ENCODE measurements at places on chromosomes 3 and 15.
A peak's percentile ranks its signal among the peaks of the same experiment; 100 is the strongest.

- no peak for DNase-seq
Observed at GRCh38 chr3:120348991-120349854, at the start of gene LRRC58. LRRC58 (minus strand) TSS chr3:120349354; CDS start chr3:120349243, 111 bp downstream.

GRCh38 chr3:21919383-21919782 is 168.4 kb upstream of the ZNF385D start:
- no peak for DNase-seq

DNA sequence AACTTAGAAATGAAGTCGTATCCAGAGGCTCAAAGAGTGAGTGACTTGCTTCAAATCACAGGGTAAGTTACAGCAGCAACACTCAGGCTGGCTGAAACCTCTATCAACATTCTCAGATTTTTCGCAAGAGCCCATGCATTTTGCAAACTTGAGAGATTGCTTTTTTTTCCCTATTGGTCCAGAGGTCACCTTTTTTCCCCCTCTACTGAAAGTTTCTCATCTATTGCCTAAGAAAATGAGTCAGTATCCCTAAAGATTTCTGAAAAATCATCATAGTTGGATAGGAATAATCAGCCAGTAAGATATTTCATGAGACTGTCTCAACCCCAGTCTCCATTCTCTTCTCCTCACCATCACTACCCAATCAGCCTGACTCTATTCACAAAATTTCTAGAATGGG is 410.6 kb downstream of the FOXP1 start:
- no peak for DNase-seq

- DNase-seq: no peak
Observed at GRCh38 chr3:78086150-78086549, 1046.3 kb downstream of the ROBO2 start.

DNA sequence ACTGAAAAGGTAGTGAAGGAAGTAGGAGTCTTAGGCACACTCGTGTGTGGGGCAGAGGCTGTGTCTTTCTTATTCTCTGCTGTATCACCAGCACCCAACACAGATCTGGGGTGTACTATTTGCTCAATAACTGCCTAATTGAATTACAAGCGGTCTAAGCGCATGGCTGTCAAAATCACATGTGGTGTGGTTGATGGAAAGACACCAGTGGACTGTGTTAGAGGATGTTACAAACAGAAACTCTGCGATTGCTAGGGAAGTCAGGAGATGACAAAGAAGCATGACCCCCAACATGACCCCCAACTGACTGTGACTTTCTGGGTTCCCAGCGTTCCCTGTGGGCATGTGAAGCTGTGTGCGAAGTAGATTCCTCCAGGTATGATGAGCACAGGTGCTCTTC is 32.0 kb downstream of the ATG7 start:
- DNase-seq: no peak

GRCh38 chr15:41105348-41106334 is 10.4 kb downstream of the INO80 start:
- DNase-seq: no peak

- no peak for DNase-seq
Observed at GRCh38 chr3:129404610-129405009, 23.8 kb downstream of the EFCAB12 start.

DNA sequence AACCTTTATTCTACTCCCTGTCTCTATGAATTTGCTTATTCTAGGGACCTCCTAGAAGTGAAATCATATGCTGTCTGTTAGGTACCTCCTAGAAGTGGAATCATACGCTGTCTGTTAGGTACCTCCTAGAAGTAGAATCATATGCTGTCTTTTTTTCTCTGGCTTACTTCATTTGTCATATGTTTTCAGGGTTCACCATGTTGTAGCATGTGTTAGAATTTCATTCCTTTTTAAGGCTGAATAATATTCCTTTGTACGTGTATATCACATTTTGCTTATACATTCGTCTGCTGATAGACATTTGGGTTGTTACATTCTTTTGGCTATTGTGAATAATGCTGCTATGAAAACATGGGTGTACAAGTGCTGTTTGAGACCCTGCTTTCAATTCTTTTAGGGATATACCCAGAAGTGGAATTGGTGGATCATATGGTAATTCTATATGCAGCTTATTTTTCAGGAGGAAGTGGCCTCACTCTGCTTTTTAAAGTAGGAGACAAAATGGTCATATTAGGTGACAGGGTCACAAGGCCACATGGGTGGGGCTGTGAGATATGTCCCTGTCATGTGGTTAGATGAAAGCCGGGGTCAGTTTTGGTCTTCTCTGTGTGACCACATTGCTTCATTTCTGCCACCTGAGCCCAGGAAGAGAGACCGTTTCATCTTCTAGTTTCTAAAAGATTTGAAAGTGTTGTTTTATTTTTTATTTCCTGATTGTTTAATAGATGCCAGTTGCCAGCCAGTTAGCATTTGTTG is 76.7 kb downstream of the FLNB start:
- DNase-seq: no peak

- DNase-seq: no peak
Observed at GRCh38 chr3:39443530-39443929, 23.9 kb upstream of the MOBP start.

DNA sequence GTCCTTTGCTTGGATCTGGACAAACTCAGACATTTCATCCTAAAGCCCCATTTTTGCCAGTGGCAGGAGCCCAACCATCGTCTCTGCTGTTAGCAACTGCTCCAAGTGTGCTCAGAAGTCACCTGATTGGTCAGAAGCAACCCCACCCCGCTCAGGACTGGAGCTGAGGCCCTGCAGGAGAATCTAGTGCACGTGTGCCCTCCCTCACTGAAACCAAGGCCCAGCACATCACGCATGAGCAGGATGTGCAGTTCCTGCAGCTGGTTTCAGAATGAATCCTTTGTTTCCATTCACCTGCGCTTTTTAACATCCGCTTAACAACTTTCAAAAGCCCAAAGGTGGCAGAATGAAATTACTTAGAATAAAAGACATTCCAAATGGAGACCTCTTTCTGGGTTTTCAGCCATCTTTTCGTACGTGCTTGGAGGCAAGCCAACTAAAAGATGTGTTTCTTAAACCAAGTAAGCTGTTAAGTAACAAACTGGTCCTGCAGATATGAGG is 81.2 kb downstream of the SRGAP3 start:
- DNase-seq: no peak

- no peak for DNase-seq
Observed at GRCh38 chr3:169552533-169552932, 111.0 kb downstream of the MECOM start.

DNA sequence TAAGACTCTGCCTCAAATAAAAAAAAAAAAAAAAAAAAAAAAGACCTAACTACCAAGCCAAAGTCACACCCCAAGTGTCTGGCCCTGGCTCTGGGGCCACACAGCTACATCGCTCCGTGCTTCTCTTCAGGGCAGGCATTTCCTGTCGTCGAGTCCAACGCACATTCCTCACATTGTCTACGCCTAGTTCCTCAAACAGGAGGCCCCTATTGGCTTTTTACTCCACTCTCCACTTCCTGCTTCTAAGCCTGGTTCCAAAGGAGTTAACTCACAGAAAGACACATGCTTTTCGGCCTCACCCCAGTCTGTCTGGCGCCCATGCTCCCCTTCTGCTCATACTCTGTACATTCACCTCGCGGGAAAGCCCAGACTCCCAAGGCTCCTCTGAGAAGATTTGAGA is 28.8 kb downstream of the KNG1 start:
- no peak for DNase-seq

- DNase-seq: no peak
Observed at GRCh38 chr3:127254033-127254644, 33.7 kb downstream of the PRR20G start.

DNA sequence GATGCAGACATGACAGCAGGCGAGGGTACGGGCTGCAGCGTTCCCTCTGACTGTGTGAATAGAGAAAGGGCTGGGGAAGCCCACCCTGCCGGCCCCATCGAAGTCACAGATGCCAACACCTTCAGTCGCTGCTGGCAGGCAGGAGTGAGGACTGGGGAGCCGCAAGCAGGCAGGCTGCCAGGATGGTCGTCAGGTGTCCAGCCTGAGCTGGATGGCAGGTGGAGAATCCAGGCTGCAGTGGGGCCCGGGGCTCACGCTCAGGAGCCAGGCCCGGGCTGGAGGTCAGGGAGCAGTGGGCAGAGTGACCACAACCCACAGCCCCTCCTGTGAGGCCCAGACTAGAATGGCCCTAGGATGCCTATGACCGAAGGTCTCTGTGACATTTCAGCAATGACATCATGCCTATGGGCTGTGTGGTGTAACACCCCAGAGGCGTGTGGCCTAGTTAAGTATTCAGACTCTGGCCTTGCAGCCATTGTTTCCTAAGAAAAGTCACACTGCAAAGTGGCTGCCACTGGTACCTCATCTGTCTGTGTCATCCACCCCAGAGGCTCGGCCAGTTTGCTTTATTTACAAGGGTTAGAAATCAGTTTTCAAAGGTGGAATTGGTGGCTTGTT is 15.7 kb downstream of the PRR23E start:
- DNase-seq: no peak

DNA sequence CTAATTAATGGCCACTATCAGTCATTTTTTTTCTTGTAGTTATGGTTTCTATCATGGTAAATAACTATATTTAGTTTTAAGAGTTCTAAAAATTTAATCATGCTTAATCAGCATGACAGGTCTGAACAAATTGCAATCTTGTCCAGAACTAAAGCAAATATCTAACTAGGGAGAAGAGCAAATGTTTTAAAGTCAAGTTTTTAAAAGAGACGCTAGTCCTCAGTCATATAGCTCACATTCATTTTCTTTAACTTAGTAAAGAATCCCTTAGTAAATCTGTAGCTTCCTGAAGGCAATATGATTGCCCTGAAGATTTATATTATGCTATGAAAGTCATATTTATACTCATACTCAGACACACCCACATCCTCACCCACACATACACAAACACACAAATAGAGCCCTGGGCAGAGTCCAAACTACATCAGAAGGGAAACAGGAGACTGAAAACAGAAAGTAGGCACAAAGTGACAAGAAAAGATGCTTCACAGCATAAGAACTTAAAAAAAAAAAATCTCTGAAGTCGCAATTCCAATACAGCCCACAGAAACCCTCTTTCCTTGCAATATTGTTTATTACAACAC is 1149.1 kb downstream of the SI start:
- no peak for DNase-seq

- peak; percentile 76 for DNase-seq
Observed at GRCh38 chr15:37100109-37100965, at the start of gene MEIS2. MEIS2 (minus strand) TSS chr15:37100549; CDS start chr15:37099466, 1,083 bp downstream.

GRCh38 chr3:126351771-126352475 is 5.3 kb downstream of the KLF15 start:
- no peak for DNase-seq

DNA sequence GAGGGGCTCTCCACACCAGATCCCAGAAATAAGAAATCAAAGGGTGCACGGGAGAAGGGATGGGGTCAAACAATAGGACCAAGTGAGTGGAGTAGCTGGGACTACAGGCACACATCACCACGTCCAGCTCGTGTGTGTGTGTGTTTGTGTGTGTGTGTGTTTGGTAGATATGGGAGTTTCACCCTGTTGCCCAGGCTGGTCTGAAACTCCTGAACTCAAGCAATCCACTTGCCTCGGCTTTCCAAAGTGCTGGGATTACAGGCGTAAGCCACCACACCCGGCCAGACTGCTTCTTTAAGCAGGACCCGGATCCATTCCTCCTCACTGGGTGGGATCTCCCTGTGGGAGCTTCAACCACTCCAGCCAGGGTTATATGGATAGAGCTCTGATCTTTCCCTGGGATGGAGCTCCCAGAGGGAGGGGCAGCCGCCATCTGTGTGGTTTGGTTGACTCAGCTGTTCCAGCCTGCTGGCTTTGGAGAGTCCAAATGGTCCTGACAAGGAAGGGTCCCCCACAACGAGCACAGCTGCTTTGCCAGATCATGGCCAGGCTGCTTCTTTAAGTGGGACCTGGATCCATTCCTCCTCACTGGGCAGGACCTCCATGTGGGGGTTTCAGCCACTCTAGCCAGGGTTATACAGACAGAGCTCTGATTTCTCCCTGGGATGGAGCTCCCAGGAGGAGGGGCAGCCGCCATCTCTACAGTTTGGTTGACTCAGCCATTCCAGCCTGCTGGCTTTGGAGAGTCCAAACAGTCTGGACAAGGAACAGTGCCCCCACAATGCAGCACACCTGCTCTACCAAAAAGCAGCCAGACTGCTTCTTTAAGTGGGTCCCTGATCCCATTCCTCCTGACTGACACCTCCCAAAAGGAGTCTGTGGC is 9.1 kb upstream of the AVEN start:
- DNase-seq: no peak

- DNase-seq: no peak
Observed at GRCh38 chr3:111904376-111905241, 45.5 kb downstream of the PHLDB2 start.

DNA sequence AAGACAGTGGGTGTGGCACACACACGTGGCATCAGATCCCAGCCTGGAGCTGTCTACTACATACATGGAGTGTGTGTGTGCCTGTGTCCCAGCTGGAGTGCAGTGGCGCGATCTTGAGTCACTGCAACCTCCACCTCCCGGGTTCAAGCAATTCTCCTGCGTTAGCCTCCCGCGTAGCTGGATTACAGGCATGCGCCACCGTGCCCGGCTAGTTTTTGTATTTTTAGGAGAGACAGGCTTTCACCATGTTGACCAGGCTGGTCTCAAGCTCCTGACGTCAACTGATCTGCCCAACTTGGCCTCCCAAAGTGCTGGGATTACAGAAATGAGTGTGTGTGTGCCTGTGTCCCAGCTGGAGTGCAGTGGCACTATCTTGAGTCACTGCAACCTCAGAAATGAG is 108.8 kb downstream of the IL12A start:
- DNase-seq: no peak

DNA sequence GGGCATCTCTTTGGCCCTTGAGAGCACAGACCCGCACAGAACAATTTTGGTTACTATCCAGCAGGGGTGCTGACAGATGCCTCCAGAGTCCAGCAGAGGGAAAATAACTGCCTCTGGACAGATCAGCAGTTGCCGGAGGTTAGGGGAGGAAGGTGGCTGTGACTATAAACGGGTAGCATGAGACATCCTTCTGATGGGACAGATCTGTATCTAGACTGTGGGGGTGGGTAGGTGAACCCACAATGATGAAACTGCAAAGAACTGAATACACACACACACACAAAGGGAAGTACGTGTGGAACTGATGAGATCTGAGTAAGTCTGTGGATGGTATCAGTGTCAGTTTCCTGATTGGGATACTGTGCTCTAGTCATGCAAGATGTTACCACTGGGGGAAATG is 21.2 kb downstream of the ADAMTS7 start:
- no peak for DNase-seq

DNA sequence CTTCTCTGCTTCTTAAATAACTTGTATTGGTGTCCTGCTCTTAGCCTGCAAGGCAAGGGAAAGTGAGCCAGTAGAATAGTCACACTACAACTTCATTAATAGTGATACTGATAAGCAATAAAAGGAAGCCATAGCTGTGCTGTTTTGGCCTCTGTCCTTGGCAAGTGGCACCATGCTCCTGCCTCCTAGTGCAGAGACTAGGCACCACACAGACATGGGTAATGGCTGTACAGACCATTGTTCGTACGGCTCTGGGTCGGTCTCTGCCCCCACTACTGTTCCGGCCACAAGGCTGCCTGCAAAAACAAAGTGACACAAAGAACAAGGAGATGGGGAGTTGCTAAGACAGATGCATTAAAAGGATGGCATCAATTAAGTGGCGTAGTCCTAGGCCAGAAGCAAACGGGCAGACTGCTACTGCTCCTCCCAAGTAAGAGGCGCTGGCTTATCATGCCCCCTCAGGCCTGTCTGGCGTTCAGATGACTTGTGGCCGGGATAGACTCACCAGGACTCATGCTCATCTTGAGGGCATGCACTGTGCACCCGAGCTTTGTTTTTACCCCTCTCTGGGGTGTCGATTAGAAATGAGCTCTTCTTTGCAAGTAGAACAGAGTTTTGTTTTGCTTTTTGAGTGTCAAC is 75.6 kb downstream of the TRAK1 start:
- no peak for DNase-seq
